Suppressor macrophage treated with lipopolysaccharide for 1 hour (primary cell): ENCODE measurements at places on chromosomes 11 and 22.
A peak's percentile ranks its signal among the peaks of the same experiment; 100 is the strongest.

DNA sequence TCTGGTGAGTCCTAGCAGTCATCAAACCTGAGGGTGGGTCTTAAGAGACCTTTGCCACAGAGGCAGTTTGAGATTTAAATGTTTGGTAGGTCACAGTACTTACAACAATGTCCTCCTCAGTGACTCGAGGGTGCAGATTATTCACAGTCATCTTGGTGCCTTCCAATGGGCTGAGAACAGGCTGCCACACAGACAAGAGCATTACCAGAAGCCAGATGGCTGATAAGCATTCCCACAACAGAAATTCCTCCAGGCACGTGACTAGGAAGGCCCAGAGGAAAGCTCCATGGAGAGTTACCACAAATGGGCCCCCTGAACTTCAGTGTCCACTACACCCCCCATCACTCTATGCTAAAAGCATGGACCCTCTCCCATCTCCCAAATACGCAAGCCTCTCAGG, 19.2 kb downstream of the POLDIP3 start:
- no peak for DNase-seq

DNA sequence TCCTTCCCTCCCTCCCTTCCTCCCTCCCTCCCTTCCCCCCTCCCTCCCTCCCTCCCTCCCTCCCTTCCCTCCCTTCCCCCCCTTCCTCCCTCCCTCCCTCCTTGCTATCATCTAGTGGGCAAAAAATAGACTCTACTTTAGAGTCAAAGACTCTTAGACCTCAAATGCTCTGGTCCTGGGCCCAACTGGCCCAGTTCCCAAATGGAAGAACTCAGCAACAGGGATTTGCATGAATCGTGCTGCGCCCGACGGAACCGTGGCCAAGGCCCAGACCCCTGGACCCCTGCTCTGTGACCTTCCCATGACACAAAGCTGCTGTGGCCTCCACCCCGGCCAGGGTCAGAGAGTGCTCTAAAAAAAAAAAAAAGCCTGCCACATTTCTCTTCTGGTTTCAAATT, 97.4 kb downstream of the WNT7B start:
- no peak for DNase-seq

DNA sequence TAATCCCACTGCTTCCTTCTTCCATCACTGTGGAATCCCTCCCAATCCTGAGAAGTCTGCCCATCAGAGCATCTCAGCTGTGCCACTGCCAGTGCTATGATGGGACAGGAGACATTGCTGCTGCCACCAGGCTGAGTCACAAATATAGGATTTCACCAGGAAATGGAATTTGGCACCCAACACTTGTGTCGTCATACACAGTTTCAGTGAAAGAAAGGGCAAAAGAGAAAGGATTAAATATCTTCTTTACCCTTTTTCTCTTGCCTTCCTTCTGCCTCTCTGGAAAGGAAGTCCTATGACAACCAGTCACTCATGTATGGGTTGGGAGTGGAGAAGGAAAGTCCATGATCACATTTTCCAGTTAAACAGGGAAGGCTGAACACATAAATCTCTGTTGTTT, 133.4 kb downstream of the SPON1 start:
- no peak for DNase-seq

GRCh38 chr11:76391021-76391420, 9.9 kb downstream of the GVQW3 start:
- no peak for DNase-seq

DNA sequence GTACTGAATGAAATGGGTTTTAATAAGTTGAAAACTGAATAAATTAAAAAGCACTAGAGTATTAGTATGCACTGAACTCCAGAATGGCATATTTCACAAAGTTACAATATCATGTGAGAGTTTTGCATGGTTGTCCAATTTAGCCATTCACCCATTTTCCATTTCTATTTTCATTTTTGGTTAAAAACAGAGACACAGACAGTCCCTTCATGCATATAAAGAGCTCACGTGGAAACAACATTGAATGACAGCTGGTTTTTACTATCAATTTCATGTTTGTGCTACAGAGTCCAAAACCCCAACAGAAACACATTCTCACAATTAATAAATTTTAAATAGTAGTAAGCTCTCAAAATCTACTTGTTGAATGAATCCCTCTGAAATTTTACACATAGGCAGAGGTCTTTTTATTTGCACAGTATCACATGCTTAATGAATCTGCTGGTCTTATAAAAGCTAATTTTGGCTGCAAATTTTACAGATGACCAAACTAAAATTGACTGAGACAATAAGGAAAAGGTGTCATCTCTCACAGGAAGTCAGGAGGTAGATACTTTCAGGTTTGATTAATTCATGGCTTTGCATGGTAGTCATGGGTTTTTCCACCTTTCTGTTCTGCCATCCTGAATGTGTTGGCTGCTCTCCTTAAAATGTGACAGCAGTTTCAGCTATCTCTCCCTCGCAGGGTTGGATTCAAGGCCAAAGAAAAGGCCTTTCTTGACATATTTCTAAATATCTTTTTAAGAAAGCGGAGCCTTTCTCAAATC, 20.6 kb upstream of the DDI1 start:
- DNase-seq: no peak

DNA sequence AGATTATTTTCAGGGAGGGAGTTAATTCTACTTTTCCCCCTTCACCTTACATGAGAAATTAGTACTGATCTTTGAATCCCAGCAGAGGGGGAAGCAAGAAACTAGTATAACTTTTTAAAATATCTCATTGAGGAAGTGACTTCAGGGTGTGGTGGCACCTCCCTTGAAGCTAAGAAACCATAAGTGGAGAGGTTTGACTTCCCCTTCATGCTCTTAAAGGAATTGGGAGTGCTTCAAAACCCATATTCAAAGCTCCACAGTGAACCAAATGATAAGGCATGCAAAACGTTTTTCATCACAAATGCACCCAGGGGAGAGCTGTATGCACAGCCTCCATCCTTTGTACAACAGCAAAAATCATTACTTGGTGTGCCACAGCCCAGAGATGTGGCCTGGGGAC, 540 bp downstream of the MS4A14 start:
- DNase-seq: peak; percentile 69

GRCh38 chr22:49270595-49271368, 556.9 kb downstream of the BRD1 start:
- no peak for DNase-seq

DNA sequence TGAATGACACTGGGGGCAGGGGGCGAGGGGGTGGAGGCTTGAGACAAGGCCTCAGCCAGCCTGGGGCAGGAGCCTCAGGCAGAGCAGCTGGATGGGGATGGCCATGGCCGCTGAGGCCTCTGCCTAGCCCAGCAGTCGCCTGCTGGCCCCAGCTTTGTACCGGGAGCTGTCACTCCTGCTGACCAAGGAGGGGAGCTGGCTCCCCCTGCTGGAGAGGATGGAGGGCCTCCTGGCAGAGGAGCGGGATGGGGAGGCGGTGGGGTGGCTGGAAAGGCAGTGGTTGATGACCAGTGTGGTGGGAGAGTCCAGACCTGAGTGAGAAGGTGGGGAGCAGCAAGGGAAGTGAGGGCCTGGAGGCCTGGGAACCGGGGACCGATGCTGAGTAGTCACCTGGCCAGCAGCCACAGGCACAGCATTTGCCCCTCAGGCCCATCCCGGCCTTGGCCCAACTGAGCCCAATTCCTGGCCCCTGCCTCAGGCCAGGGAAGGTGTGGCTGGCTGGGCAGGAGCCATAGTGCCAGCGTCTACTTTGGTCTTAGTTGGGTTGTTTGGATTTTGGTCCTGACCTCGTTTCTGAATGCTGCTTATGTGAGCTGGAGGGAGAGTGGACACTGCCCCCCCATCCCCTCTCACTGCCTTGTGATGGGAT, 6.0 kb upstream of the SUSD2 start:
- DNase-seq: peak; percentile 84

DNA sequence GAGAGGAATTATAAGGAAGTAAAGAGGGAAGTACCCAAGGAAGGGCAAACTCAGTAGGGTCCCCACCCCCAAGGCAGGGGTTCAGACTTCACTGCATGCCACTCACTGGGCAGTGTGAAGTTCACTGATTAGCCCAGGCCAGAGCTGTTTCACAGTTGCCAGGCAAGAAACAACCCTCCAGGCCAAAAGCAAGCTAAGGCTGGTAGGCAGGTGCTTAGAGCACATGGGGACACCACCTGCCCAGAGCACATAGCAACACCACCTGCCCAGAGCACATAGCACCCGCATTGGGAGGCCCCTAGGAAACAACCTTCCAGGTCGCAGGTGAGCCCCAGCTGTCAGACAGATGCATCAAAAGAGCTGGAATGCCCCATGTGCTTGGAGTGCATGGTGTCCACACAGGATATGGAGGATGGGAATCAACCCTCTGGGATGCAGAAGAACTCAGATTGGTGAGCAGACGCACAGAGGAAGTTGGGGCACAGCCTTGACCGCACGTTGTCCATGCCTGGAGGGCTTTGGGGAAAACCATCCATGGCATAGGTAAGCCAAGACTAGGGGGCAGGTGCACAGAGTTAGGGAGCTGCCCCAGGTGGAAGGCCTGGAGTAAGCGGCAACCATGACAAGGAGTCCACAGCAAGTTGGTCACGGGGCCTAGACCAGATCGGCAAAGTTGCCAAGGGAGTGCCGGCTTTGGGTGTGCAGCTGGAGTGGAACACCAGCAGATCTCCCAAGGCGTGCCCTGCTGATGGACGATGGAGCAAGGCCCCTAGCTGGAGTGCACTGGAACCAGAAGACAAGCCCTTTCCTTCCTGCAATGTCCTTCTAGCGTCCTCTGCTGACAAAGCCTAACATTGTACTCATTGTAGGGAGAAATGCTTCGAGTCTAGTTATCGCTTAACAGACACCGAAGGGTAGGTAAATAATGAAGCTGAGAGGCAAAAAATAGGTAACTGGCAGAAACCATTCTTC, 7.8 kb upstream of the TMEM216 start:
- DNase-seq: peak; percentile 49

DNA sequence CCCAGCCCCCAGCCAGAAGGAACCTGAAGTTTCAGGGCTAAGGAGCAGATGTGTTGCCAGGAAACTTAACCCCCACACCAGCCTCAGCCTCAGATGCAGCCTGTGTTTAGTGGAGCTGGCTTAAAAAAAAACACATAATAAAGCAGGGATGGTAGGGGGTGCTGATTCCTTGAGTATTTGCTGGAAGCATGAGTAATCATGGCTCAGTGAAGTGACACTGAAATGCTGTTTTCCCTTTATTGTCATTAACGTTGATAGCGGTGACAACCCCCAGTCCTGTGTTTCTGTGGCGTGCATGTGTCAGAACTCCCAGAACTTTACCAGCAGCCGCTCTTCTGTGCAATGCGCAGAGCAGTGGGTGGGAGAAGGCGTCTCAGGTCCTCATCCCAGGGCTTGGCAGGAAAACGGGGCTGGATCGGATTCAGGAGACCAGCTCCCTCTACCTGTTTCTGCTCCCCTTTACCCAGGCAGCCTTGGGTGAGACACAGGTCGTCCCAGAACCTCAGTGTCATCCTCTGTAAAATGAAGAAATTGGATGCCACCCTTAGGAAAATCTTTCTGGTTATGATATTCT, 1282.1 kb downstream of the TBC1D22A start:
- DNase-seq: no peak

DNA sequence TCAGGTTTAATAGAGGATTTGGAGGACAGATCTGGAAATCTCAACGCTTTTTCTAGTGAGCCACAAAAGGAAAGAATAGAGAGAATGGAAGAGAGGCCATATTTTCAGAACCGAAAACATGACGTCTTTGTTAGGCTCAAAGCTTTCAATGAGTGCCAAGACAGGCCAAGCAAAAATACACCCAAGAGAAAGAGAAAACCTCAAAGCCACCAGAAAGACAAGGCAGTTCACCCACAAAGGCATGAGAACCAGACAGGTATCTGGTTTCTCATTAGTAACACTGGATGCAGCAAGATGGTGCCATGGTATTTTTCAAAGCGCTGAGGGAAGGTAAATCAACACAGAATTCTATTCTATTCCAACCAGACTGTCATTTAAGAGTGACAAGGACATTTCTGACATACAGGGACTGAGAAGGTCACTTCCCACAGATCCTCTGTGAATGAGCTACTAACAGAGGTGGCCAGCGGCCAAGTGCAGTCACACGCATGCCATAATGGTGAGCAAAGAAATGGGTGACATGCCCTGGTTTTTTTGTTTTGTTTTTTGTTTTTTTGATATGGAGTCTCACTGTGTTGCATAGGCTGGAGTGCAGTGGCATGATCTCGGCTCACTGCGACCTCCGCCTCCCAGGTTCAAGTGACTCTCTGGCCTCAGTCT, 41.9 kb downstream of the TOLLIP start:
- DNase-seq: no peak

DNA sequence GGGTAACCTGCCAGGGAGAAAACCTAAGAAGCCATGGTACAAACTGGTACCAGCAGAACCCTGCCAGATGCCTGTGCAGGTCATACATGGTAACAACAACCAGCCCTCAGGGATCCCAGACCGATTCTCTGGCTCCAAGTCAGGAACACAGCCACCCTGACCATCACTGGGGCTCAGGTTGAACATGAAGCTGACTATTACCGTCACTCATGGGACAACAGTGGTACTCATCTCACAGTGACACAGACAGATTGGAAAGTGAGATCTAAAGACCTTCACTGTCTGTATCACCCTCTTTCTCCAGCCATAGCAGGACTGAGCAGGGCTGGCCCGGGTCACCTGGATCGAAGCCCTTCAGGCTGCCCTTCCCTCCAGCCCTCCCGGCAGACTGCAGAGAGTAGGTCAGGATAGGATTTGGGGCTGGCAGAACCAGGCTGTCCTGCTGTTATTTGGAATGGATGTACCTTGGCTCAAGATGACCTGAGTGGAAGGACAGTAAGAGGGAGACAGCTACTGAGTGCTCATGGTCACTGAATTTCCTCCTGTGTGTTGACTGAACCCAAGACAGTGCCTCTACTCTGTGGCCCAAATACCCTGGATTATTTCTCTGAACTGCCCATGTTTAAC, 94.7 kb downstream of the GGTLC2 start:
- no peak for DNase-seq

- DNase-seq: no peak
Observed at GRCh38 chr11:47308050-47308823, 38.3 kb downstream of the MADD start.

DNA sequence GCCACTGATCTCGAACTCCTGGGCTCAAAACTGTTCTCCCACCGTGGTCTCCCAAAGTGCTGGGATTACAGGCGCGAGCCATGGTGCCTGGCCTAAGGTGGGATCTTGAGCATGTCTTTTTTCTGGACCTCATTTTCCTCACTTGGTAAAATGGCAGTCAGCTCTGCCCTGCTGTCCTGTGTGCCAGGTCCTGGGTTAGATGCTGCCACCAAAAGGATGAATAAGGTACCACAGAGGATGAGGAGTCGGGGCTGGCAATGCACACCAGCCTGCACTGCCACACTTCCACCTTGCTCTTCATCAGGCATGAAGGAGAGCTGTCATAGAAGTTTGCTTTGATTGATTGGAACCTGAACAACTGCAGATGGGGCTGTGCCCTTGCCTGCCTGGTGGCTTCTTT, 32.3 kb downstream of the ACO2 start:
- DNase-seq: peak; percentile 17

GRCh38 chr11:32436751-32437494, 1.6 kb upstream of the WT1 start:
- DNase-seq: no peak
